Right renal pelvis (tissue), 4 donors: ENCODE measurements at places on chromosomes 7 and 10.

- DNase-seq, result peak; percentile 93
These were observed at the start of gene MTG1 for GRCh38 chr10:133394064-133394663. MTG1 (plus strand) TSS chr10:133394157; CDS start chr10:133394221, 64 bp downstream.

DNA sequence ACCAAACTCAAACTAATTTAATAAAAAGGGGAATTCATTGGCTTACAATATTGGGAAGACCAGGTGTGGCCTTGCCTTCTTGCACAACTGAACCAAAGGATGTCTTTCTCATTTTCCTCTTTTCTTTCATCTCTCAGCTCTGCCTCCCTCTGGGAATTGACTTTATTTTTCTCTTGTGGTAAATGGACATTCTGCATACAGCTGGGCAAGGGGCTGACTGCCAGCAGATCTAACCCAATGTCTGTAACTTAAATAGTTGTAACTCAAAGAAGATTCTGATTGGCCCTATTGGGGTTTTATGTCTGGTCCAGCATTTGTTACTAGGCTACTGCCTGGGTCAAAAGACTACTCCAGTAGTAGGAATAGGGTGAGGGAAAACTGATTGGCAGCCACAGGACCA, 15.3 kb downstream of the PTTG1IP2 start:
- no peak for DNase-seq

DNA sequence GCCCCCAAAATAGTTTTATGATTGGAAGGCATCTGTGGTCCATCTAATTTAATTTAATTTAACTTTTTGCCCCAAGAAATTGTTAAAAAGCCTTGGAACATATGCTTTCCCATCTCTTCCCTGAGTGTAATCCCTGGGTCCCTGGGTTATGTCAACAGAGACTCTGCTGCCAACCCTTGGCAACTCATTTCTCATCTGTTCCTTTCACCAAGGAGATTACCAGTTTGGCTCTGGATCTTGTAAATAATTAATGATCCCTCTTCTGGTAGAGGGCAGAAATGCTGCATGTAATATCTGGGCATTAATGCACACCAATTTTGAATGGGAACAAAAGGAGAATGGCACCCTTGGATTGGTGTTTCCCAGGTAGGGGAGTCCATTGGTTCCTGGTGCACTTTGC, 514.2 kb downstream of the CCSER2 start:
- DNase-seq, result no peak

DNA sequence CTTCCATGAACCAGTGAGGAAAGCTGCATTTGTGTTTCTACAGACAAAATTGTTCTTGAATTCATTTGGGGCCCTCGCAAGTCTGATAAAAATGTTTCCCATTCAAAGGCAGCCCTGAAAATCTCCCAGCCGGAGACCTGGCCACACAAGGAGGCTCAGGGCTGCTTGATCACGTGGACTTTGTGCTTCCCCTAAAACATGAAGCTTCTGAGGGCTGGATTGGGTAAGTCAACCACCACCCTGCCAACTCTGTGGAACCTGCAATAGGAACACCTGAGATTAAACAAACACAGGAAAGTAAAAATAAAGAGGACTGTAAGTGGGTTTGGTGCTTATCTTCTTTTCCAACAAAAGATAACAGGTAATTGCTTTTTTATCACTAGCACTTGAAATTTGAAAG, 133.8 kb downstream of the C10orf90 start:
- no peak for DNase-seq

DNA sequence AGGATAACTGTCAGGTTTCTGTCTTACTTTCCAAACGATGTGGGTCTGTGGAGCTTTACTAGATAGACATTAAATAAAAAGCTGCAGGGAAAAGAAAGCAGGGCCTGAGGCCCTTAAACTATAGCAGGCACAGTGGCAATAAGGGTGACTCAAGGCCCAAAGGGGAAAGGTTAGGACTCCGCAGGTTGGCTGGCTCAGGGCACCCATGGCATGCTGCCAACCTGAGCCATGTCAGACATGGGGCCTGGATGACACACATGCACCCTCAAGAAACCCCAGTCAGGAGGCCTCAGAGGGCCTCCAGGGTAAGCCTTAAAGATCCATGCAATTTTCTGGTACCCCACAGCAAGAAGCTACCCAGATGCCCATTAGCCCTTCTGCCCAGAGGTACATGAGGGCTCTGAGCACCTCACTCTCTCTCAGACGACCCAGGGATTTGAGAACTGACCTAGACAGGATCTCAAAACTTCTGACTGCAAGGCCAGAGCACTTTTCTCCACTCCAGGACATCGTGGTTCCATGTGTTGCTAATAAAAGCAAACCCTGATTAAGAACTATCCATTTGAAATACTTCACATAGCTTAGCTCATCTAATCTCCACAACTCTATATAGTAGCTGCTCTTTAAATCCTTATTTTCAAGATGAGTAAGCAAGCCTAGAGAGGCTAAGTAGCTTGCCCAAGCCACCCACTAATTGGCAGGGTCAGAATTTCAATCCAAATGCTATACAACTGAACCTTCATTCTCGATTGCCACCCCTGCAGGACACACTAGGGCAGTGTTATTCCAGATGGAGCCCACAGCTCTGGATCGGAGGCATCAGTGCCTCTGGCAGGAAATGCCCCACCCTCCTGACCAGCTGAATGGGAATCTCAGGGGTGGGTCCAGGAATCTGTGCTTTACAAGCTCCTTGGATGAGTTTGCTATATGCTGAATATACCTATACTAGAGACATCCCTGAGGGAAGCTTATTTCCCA, 132.5 kb upstream of the EFCAB10 start:
- no peak for DNase-seq

DNA sequence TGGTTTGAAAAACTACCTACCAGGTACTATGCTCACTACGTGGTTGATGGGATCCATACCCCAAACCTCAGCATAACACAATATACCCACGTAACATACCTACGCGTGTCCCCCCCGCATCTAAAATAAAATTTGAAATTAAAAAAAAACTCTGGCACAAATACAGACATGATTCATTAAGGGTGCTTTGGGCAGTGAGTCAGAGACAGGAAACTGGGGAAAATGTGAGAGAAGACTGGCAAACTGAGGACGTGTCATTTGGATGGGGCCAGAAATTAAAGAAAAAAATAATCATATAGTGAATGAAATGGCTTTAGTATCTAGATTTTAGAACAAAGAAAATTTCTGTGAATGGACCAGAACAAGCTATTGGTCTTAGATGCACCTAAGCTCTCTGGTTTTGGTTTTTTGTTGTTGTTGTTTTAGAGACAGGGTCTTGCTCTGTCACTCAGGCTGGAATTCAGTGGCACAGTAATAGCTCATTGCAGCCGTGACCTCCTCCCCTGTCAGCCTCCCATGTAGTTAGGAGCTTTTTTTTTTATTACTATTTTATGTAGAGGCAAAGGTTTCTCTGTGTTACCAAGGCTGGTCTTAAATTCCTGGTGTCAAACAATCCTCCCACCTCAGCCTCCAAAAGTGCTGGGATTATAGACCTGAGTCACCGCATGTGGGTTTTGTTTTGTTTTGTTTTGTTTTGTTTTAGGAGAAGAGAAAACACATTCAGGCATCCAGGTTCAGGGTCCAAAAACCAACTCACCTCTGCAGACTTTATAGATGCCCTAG, 5.9 kb upstream of the PRSS58 start:
- no peak for DNase-seq

- DNase-seq, result no peak
These were observed 9.8 kb upstream of the DENND2A start for GRCh38 chr7:140650367-140650766.

DNA sequence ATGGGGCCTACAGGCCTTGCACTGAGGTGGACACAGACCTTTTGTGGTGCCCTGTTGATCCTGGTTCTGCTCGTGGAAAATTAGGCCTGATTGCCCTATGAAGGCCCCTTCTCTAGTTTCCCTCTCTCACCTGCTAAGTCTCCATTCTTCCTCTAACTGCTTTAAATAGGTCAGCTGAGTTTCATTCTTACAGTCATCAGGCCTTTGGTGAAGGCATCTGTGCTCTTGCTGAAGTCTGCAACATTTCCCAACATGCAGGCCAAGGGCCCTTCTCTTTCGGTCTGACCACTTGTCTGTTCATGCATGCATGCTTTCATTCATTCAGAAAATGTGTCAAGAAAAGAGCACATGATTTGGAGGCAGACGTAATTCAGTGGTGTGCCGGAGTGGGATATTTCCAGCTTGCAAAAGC, 244.0 kb downstream of the BUB3 start:
- DNase-seq, result no peak

DNA sequence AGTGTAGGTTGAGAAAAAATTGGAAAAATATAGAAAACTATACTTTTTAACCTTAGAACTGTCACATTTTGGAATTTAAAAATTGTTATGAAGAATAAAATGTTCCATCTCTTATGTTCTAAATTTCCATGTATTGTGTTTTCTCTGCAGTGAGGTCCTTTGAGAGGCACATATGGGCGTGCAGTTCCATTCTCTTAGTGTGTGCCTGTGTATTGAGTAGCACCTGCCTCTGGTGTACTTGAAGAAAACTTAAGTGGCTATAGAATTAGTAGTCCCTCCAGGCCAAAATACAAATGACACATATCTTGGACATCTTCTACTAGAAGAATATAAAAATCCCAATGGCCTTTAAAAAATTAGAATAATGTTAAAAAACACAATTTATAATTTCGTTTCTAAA, 149.2 kb downstream of the BICC1 start:
- DNase-seq, result no peak

- DNase-seq, result no peak
These were observed 37.7 kb upstream of the R3HCC1L start for GRCh38 chr10:98096731-98097130.

- DNase-seq, result no peak
These were observed 301.8 kb downstream of the WDR11 start for GRCh38 chr10:121152935-121153334.

GRCh38 chr10:62153191-62153590, 115.5 kb downstream of the RTKN2 start:
- no peak for DNase-seq

DNA sequence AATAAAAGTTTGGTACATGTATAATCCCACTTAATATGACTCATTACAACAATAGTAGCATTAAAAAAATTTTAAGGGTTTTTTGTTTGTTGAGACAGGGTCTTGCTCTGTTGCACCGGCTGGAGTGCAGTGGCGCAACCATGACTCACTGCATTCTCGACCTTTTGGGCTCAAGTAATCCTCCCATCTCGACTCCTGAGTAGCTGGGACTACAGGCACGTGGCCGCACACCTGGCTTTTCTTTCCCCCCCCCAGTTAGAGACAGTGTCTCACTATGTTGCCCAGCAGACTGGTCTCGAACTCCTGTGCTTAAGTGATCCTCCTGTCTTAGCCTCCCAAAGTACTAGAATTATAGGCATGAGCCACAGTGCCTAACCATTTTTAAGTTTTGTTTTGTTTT, 40.7 kb downstream of the KMT2C start:
- no peak for DNase-seq

GRCh38 chr7:95549818-95550529, 46.3 kb downstream of the PDK4 start:
- no peak for DNase-seq

GRCh38 chr10:52961323-52961722, 188.7 kb upstream of the MBL2 start:
- no peak for DNase-seq

- DNase-seq, result no peak
These were observed 2.5 kb downstream of the VOPP1 start for GRCh38 chr7:55569797-55570196.

GRCh38 chr7:13067036-13067435, 379.6 kb downstream of the ARL4A start:
- DNase-seq, result no peak

DNA sequence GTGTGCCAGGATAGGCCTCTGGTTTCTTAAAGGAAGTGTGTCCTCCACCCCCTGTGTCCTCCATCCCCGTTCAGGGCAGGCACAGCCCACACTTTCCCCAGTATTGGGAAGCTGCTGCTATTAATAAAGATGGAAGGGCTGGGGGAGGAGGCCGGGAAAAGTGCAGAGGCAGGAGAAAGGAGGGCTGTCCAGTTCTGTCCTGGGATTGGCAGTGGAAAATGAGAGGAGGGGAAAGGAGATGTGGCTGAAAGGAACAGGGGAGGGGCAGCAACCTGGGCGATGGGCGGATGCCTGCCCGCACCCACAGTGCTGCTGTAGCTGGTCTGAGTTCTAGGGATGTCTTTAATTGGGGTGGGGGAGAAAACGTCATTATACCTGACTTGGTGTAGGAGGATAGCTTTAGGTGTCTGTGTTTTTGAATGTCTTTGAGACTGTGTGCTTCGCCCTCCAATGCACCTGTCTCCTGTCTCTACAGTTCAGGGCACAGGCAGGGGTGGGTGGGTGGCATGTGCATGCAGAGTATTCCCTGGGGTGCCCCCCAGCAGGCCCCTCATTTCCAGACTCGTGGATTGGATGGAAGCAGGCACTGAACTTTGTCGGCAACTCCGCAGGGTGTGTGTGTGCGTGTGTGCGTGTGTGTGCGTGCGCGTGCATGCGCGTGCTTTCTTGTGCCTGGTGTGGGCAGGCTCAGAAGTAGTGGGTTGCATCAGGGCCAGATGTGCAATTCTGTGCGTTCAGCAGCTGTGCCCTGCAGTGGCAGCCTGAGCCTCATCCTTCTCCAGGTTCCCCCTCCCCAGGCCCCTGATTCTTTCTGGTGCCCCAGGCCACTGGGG, 2.5 kb downstream of the TRIM8 start:
- no peak for DNase-seq

- DNase-seq, result no peak
These were observed 25.1 kb downstream of the PRKAG2 start for GRCh38 chr7:151851782-151852181.

DNA sequence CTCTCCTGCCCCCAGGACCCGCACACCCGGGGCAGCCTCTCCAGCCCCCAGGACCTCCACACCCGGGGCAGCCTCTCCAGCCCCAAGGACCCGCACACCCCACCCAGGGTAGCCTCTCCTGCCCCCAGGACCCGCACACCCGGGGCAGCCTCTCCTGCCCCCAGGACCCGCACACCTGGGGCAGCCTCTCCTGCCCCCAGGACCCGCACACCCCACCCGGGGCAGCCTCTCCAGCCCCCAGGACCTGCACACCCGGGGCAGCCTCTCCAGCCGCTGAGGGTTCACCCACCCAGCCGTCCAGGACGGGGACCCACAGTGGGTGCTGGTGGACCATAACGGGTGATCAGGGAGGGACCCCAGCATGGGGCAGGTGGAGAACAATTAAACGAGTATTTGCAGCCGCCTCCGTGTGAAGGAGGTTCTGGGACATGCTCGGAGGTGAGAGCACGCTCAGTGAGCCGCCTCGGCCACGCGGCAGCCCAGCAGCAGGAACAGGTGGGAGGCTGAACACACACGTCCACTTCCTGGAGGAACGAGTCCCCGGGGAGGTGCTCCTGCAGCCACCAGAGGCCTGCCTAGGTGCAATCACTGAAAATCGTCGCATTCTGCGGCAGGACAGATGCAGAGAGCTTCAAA, 107.9 kb downstream of the PDGFA start:
- no peak for DNase-seq

GRCh38 chr7:103551016-103551415, 105.0 kb upstream of the SLC26A5 start:
- DNase-seq, result no peak

DNA sequence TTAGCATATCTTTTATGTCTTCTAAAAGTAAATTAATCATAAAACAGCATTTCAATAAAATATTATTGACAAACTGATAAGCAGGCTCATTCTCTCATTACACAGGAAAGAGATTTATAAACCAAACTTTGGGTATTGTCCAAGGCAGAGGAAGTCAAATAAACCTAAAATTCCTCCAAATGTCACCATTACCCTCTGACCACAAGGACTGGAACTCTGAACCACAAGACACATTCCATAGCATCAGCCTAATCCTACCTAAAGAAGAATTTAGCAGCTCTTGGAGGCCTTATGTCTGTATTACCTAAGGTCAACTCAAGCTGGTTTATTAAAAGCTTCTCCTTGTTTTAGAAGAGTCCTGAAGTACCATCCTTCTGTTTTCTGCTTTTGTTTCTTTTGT, 82.4 kb upstream of the SLC13A1 start:
- DNase-seq, result no peak

- no peak for DNase-seq
These were observed 8.8 kb upstream of the AFAP1L2 start for GRCh38 chr10:114412907-114413797.
